ENCODE measurements at places on chromosomes 13 and 19.

GRCh38 chr13:66640231-66640630 lies 589.9 kb downstream of the PCDH9 start:
- no peak for DNase-seq

- no peak for DNase-seq
Observed at GRCh38 chr13:113915012-113915763, 51.3 kb upstream of the GAS6 start.

DNA sequence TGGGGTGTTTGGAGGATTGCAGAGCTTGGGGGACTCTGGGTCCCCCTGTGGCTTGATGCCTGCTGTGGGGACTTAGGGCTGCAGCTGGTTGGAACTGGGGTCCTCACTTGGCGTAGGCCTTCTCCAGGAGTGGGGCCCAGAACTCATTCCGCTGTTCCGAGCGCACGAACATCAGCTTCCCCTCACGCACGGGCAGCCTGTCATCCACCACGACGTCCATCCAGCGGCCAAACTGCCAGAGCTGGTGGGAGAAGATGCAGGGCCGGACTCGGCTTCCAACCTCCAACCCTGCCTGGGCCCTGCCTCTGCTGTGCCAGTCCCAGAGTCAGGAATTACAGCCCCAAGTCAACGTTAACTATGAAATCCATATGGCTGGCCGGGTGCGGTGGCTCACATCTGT lies 2.6 kb downstream of the CAPN12 start:
- no peak for DNase-seq

GRCh38 chr19:13089139-13089856 lies 13.4 kb downstream of the LYL1 start:
- DNase-seq, result no peak

All from stimulated activated CD4-positive, alpha-beta T cell treated with anti-CD3 and anti-CD28 coated beads, Interleukin-1b, Interleukin-23, amount 100 ng/mL, for 1 hour (primary cell).